ENCODE measurements at places on chromosomes 7 and 10.

DNA sequence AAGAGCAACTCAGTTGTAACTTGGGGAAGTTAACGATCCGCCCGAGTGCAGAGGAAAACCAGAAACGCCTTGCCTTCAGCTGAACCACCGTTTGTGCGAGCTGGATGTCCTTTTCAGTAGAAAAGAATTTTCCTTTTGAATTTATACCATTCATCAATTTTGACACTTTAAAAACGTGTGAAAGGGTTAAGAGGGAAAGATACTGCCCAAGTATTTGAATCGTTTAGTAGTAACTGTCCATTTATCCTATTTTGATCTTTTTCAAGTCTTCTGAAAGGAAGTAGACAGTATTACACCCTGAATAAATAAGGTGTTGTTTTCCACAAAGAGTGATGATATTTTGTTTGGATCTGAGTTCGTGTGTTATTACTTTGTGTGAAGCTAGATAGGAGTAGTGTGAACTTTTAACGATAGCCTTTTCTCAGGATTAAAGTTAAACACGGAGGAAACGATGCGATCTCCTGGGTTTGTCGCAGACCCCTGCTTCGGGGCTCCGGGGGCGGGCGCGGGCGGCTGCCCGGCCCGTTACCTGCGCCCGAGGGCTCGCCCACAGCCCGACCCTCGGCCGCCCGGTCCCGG lies 830 bp upstream of the BMI1 start:
- DNase-seq: no peak

- no peak for DNase-seq
Measured at GRCh38 chr10:24606021-24606420, 117.7 kb downstream of the ARHGAP21 start.

DNA sequence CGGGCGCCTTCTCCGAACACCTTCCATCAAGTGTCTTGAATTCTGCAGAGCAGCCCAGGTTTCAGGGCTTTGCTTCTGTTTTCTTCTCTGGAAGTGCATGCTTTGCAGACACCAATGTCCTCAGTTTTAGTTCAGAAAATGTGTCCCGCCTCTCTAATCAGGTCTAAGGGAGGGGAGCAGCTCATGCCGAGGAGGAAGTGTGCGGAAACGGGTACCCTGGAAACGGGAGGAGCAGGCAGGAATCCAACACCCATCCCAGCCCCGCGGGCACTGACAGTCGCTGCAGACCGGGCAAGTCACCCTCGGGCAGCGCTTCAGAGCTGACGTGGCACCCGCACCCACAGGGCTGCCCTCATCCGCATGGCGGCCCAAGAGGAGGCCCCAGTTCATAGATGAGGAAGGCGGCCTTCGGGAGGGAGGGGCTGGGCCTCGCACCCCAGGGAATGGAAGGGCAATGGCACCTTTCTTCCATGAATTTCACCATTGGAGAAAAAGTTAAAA lies 338.7 kb downstream of the DNAJB6 start:
- no peak for DNase-seq

DNA sequence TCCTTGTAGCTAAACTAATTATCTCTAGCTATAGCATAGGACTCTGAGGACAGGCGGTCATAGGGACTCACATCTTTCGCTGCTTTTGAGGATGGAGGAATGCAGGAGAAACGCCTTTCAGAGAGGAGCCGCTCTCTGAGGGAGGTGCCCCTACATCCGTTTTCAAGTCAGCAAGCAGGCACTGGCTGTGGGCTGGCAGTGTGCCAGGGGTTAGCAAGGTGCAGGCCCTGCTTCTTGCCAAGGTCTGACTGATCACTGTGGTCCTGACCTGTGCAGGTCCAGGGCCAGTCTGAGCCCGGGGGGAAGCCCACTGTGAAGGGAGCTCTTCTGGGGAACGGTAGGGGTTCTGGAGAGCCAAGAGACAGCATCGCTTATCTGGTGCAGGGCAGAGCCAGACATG lies 89.4 kb downstream of the SH3PXD2A start:
- DNase-seq: peak; percentile 66

DNA sequence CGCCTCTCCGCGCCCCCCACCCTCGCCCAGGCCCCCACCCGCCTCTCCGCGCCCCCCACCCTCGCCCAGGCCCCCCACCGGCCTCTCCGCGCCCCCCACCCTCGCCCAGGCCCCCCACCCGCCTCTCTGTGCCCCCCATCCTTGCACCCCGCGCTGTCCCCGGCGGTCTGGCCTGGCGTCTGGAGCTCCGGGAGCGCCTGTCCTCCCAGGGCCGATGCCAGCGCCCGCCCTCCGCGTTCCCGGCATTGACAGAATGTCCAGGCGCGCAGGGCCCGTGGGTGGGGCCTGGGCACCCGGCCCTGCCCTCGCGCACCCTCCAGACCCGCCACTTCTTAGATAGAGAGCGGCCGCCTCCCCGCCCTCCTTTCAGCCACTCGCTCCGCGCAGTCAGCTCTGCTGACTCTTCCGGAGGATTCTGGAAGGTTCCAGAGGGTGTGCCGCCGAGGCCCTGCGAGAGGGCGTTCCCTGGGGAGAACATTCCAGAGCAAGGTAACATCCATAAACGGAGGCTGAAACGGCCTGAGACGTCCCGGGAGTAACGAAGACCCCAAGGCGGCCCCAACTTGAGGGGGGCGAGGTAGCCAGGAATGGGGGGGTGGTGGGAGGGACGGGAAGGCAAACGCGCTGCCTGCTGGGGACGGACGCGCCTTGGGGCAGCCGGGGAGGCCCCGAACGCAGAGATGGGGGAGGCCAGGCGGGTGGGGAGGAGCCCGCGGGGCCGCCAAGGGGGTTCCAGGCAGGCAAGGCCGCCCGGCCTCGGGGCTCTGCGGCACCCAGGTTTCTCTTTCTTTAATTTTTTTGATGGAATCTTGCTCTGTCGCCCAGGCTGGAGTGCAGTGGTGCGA lies 117.8 kb downstream of the DYNC2I1 start:
- no peak for DNase-seq

GRCh38 chr10:88147000-88147798 lies 283.8 kb downstream of the PTEN start:
- no peak for DNase-seq

DNA sequence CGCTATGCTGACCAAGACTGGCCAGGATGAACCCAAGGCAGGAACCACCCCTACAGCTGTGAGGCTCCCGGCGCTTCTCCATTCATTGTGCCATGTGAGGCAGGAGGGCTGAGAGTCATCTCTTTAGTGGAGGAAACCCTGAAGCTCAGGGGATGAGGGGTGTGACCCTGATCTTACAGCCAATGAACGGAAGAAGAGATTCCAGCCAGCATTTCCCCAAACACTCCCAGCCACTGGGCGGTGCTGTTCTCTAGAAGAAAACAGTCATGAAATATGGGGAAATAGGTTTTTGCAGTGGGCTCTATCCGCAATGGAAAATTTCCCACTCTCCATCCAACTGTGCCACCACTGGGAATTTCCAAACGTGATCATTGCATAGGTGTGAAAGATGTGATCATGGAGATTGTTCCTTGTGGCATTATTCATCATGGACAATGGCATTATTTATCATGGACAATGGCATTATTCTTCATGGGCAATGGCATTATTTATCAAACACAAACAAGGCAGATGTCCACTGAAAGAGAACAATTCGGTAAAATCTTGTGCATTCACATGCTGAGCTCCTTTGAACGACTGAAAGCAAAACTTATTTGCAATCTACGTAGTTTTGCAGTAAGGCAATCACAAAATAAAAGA lies 14.0 kb upstream of the SLC18A2 start:
- no peak for DNase-seq

GRCh38 chr10:78424723-78425122 lies 391.1 kb downstream of the RPS24 start:
- no peak for DNase-seq

GRCh38 chr10:31343551-31343950 lies 24.5 kb downstream of the ZEB1 start:
- DNase-seq: no peak

- no peak for DNase-seq
Measured at GRCh38 chr10:114519756-114520293, 115.5 kb upstream of the AFAP1L2 start.

- no peak for DNase-seq
Measured at GRCh38 chr7:119270045-119270464, 1002.9 kb upstream of the KCND2 start.

DNA sequence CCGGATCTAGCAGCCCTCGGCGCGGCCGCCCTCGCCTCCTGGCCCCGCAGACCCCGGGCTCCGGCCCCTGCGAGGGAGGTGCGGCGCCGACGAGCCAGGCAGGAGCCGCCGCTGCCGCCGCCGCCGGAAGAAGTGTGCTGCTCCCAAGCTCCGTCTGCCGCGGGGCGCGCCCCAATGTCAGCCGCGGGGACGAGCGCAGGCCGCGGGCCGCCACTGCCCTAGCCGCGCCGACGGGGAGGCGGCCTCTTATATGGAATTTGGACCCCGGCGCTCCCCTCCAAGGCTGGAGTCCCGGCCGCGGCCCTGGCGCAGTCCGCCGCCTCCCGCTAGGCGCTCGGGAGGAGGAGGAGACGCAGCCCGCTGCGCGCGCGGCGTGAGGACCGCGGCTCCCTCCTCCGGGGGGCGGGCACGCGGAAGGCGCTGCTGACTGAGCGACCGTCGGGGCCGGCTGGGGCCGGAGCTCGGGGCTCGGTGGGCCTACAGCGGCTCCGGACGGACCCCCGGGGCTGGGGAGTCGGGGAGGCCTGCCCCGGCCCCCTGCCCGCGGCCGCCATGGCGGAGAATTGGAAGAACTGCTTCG lies at the start of gene TRIM8:
Gene TRIM8, plus strand, starts transcription at position 414 of the 580 bp plus-strand sequence. Its CDS starts 139 bp downstream, at position 553.
- no peak for DNase-seq

DNA sequence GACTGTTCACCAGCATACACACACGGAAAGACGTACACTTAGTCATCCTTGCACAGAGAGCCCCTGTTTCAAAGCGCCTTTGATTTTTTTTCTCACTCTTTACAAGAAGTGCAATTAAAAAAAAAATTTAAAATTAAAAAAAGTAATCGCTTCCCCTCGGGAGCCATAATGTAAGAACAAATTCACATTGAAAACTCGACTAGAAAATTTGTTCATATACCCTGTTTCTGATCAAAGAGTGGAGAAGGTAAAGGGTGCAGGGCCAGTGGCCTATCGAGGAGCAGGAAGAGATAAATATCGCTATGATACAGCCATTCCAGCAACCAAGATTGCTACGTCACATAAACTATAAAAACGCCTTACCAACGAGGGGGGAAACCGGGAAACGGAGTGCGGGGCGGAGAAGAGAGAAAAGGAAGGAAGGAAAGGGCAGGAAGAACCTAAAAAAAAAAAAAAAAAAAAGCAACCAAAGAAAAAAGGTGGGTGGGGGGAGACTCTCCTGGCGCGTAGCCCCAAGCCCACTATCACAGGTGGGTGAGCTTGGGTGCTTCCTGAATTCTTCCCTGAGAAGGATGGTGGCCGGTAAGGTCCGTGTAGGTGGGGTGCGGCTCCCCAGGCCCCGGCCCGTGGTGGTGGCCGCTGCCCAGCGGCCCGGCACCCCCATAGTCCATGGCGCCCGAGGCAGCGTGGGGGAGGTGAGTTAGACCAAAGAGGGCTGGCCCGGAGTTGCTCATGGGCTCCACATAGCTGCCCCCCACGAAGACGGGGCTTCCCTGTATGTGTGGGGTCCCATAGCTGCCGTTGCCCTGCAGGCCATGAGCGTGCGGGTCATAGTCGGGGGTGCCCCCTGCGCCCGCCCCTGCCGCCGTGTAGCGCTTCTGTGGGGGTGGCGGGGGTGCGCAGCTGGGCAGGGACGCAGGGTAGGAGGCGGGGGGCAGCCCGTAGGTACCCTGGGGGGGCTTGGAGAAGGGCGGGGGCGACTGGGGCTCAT lies 5.2 kb upstream of the HOXA2 start:
- DNase-seq: no peak

- DNase-seq: no peak
Measured at GRCh38 chr10:97765201-97765600, 6.6 kb downstream of the SFRP5 start.

GRCh38 chr7:76304888-76305375 lies 2.5 kb downstream of the HSPB1 start:
- no peak for DNase-seq

GRCh38 chr10:25952857-25953256 lies 18.8 kb downstream of the MYO3A start:
- no peak for DNase-seq

GRCh38 chr7:110964775-110965174 lies 126.2 kb upstream of the LRRN3 start:
- DNase-seq: no peak

DNA sequence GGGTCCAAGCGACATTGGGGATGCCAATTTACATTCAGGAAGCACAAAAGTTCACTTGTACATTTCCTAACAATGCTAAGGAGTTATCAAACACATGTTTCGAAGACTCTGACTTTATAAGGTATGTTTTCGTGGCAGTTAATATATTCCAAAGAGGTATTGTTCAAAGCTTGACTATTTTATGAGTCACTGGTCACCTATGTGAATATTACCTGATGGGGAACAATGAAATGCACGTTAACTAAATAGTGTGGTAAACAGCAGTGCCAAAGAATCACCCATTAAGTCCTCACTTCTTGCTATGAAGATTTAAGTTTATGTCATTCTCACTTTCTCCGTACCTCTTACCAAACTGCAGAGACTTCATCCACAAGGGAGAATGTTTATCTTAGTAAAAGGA lies 550.2 kb downstream of the SORCS1 start:
- DNase-seq: no peak

DNA sequence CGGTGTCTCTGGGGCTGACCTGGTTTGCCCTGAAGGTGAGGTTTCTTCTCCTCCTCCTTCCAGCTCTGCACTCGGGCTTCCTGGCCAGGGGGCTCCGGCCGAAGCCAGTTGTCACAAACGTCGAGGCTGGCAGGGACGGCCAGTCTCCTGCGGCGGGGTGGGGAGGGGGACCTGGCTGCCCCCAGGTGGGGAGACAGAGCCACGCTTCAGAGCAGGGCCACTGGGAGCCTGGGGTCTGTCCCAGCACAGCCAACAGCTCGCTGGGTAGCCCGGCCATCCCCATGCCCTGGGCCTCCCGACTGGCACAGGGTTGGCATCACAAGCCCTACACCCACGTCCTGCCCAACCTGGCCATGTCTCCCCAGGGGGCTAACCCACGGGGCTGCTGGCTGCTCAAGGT lies 20.4 kb downstream of the MICALL2 start:
- DNase-seq: no peak

GRCh38 chr7:149731207-149731955 lies 42.0 kb downstream of the ZNF467 start:
- no peak for DNase-seq

GRCh38 chr10:76021398-76021797 lies 590.0 kb downstream of the LRMDA start:
- DNase-seq: no peak
